Activated CD4-positive, alpha-beta T cell treated with anti-CD3 and anti-CD28 coated beads for 1 hour (primary cell): ENCODE measurements at places on chromosomes 5 and 9.

DNA sequence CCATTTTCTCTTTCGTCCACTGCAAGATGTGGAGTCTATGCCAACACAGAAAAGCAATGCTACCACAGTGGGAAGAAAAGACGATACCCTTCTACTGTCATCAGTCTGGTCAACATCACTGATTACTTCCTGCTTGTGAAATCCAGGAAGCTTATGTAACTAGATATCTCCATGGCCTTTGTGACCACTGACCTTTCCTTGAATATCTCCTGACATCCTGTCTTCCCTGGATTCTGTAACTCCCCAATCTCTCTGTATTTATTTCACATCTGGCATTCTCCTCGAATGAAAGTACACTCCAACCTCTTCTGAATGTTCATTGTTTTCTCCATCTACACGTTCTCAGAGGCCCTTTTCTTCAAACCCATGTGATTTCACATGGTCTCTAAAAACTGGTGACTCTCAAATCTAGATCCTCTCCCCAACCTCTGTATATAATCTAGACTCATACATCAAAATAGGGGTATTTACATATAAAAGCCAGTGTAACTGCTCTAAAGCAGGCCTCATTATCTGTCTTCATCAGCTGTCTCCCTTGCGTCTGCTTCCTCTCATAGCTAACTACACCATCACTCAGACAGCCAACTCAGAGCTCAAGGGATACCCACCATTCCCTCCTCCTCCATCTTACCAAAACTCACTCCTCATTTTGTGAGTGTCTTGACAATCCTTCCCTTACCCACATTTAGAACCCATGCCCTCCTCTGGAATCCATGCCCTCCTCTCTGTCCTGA, 156.8 kb downstream of the SEMA5A start:
- DNase-seq, result no peak

GRCh38 chr5:44952376-44952775, 143.6 kb downstream of the MRPS30 start:
- DNase-seq, result no peak

DNA sequence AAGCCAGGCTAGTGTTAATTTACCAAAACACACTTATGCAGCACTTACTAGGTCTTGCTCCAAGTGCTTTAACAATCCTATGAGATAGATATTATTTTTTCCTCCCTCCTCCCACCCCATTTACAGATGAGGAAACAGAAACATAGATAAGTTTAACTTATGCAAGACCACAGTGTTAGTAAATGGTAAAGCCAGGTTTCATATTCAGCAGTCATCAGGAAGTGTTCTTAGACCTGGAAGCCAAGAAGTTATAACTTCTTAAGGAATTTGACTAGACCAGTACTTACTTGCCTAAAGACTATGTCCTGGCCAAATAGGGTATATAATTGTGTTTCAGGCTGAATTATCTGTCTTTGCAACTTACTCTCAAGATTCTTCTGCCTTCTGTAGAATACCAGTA, 15.9 kb downstream of the ABHD17B start:
- DNase-seq, result no peak

DNA sequence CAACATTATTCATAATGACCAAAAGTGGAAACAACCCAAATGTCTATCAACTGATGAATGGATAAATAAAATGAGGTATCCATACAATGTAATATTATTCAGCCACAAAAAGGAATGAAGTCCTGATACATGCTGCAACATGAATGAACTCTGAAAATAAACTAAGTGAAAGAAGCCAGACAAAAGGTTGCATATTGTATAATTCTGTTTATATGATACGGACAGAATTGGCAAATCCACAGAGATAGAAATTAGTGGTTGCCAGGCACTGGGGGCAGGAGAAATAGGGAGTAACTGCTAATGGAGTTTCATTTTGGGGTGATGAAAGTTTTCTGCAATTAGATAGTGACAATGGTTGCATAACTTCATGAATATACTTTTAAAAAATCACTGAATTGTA, 47.0 kb downstream of the KIF24 start:
- DNase-seq, result no peak

GRCh38 chr9:36940500-36940853, 93.6 kb downstream of the PAX5 start:
- no peak for DNase-seq

- DNase-seq, result no peak
Observed at GRCh38 chr5:163104464-163104863, 332.9 kb upstream of the CCNG1 start.

DNA sequence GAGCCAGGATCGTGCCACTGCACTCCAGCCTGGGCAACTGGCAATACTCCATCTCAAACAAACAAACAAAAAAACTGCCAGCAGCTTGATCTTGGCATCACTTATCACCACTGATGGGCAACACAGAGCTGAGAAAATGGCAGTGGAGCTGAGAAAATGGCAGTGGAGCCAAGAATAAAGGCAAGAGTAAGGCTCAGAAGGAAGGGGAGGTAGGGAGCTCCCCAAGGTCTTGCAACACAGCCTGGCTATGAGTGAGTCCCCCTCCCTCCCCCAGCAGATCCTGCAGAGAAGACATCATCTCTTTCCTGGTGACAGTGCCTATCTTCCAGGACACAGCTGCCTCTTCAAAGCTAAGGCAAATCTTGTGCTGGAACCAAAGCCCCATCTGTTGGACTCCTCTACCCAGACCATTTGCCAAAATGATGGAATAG, 70.3 kb downstream of the UGCG start:
- DNase-seq, result no peak

DNA sequence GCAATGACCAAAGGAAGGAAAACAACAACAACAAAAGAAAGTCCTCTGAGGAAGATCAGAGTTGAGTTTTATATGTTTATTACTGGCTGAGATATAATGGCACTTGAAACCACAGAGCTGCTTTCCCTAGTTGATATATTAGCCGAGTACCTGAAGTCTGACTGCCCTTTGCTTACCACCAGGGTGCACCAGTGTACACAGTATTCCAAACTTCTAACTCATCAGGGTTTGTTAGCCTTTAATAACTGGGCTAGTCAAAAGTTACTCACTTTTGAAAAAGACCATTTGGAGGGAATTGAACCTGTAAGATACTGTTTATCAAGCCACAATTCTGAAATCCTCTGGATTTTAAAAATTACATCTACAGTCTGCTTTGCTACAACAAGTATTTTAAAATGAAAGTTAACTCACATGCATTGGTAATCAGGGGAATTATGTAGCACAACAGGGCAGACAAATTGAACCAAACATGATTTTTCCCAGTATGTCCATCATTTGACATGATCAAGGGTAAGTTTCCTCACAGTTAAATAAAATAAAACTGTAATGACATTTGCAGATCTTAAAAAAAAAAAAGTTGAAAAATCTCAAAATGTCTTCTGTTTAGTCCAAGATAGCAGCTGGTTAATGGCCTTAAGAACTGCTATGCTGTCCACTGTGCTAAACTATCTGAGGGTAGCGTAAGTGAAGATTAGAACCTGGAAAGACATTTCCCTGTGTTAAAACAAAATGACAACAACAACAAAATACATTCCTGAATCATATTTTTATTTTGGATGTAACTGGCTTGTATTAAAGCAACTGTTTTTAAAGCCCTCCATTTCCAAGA, 57.3 kb upstream of the C6 start:
- no peak for DNase-seq

DNA sequence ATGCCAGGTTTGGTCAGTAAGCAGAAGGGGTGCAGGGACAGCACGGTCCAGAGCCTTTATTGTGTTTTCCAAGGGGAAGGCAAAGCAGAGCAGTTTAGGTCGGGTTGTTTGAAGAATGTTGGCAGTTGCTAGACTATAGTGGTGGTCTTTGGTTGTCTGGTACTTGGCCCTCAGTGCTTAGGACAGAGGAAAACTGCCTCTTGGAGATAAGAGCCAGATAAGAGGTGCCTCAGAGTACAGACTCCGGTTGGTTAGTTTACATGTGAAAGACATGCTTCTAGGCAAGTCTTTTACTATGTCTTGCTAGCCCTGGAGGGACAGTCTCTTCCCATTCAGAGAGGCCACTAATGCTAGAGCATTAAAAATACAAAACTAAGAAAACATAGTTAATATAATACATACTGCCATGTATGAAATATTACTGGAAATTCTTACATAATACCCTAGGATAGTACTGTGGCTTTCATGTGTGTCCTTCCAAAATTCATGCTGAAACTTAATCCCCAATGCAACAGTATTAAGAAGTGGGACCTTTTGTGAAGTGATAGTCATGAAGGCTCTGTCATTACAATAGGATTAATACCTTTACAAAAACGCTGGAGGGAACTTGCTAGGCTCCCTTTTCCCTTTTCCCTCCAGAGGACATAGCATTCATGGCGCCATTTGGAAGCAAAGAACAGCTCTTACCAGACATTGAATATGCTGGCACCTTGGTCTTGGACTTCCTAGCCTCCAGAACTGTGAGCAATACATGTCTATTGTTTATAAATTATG, 280.4 kb downstream of the TMEM167A start:
- no peak for DNase-seq

- DNase-seq, result no peak
Observed at GRCh38 chr5:38921174-38921573, 75.4 kb downstream of the OSMR start.

DNA sequence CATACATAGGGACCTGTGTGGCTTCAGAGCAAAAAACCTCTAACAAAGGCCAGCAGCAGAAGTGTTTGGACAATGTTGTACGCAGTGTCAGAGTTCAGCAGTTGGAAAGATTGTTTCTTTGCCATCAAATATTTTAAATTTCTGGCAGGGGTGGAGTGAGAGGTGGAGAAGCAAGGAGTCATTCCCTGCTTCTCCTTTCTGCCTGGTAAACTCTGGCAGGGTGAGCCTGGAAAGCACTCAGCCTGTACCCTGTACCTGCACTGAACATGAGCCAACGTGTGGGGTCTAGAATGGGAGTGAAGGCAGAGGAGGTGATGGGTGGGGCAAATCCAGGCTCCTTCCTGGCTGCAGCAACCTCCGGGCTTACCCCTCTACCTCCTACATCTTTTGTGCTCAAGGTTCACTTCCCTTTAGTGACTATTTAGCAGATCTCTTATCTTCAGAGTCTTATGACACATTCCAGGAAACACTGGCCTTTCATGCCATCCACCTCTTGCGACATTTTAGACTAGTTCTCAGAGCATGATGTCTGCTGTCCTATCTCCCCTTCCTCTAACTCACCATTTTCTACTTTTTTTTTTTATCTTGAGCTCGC, 445.0 kb upstream of the PIK3R1 start:
- DNase-seq, result no peak

- no peak for DNase-seq
Observed at GRCh38 chr9:110797611-110798010, 129.0 kb downstream of the MUSK start.

DNA sequence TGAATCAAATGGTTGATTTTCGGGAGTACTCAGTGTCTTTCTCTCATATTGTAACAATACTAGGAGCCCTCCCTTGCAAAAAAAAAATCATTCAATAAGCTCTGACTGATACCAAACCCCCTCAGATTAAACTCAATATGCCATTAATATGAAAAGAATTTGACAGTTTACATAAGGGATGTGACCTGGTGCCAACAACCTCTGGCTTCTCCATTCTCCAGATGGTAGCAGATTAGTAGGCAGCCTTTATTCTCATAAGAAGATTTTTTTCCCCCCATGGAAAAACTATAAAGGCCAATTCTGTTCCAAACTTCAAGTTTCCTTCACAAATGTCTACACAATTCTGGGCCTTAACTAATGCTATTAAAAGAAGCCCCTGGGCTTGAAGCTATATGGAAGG, 96.5 kb downstream of the EFNA5 start:
- no peak for DNase-seq

GRCh38 chr5:34599471-34600117, 56.5 kb upstream of the RAI14 start:
- DNase-seq, result no peak

DNA sequence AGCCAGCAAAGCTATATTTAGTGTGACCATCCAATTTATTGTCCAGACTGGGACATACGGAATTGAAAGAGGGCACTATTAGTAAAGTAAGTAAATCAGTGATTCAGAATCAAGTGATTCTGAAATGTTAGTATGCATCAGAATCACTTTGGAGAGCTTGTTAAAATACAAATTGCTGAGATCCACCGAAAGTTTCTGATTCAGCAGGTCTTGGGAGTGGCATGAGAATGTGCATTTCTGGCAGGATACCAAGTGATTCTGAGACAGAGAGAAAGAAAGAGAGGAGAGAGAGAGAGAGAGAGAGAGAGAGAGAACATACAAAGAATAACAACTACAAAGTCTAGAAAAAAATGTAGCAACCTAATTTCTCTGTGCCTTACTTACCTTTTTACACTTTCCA, 65.4 kb upstream of the ASTN2 start:
- no peak for DNase-seq

- DNase-seq, result no peak
Observed at GRCh38 chr5:127938746-127939145, 144.8 kb upstream of the SLC12A2 start.

- DNase-seq, result no peak
Observed at GRCh38 chr5:121399879-121400278, 451.8 kb upstream of the FTMT start.

- DNase-seq, result no peak
Observed at GRCh38 chr9:109989296-109989695, 209.3 kb downstream of the PALM2AKAP2 start.

GRCh38 chr5:1494780-1495524, 28.8 kb downstream of the LPCAT1 start:
- no peak for DNase-seq

DNA sequence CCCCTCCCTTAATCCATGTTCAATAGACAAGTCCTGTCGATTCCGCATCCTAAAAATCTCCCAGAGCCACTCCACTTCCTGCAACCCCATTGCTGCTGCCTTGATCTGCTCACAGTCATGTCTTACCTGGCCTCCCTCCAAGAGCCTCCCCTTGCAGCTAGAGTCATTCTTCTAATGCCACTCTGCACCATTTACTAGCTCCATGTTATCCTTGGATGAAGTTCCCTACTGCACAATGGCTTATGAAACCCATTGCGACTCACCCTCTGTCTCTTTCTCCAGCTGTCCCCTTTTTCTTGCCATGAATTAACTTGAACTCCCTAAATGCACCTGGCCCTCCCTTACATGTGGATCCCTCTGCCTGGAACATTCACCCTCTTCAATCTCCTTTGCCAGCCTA, 39.5 kb downstream of the MEGF10 start:
- no peak for DNase-seq

DNA sequence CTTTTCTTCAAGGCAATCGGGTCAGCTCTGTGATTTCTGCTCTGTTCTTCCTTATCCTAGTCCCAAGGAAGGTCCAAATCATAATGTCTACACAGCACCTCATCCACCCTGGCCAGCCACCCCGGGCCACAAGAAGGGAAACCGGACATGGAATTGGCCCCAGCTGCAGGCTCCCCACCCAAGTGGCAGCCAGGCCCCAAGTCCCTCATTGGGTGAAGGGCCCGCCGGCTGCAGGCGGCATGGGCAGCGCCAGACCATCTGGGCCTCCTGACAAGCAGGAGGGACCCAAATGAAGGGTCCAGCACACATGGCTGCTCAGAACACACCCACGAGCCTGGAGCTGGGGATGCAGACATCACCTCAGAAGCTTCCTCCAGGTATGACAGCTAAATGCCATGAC, 33.7 kb downstream of the BICD2 start:
- peak; percentile 2 for DNase-seq

DNA sequence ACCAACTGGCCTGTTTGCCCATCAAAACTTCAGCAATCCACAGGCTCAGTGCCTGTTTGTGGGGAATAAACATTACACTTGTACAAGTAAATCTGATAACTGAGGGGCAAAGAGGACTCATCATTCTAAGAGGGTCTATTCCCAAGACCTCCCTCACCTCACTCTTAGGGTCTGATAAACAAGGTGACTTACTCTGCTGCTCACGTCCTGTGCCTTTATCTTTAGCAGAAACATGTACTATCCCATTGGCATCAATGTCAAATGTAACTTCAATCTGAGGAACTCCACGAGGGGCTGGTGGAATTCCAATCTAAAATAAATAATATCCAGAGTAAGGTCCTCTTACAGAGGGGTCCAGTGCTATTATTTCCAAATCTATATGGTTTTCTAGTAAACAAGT, 14.6 kb upstream of the ETF1 start:
- no peak for DNase-seq
